Choroid plexus epithelial cell (primary cell): ENCODE measurements at places on chromosomes 16 and 17.

GRCh38 chr17:75637551-75637950, 4.3 kb downstream of the SMIM5 start:
- DNase-seq: no peak

DNA sequence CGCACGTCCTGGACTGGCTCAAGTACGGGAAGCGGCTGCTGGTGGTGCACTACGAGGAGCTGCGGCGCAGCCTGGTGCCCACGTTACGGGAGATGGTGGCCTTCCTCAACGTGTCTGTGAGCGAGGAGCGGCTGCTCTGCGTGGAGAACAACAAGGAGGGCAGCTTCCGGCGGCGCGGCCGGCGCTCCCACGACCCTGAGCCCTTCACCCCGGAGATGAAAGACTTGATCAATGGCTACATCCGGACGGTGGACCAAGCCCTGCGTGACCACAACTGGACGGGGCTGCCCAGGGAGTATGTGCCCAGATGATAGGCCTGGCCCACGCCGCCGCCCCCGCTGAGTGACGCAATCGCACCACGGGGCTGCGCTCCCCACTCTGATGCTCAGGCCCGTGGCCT, 50.2 kb downstream of the WSCD1 start:
- no peak for DNase-seq

DNA sequence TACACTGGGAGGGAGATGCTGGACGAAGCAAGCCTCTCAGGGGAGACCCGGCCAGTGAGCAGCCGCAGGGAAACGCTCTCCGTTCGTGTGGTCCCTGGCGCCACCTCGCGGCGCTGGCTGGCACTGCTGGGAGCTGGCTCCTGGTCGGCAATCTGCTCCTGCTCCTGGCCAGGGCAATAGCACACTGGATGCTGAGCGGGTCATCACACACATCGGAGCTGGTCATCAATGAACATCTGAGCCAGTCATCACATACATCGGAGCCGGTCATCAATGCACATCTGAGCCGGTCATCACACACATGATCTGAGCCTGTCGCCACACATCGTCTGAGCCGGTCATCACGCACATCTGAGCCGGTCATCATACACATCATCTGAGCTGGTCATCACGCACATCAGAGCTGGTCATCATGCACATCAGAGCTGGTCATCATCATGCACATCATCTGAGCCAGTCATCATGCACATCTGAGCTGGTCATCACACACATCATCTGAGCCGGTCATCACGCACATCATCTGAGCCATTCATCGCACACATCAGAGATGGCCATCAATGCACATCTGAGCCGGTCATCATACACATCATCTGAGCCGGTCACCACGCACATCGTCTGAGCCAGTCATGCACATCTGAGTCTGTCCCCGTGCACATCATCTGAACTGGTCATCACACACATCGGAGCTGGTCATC, 217.3 kb downstream of the RBFOX3 start:
- DNase-seq: peak; percentile 76

DNA sequence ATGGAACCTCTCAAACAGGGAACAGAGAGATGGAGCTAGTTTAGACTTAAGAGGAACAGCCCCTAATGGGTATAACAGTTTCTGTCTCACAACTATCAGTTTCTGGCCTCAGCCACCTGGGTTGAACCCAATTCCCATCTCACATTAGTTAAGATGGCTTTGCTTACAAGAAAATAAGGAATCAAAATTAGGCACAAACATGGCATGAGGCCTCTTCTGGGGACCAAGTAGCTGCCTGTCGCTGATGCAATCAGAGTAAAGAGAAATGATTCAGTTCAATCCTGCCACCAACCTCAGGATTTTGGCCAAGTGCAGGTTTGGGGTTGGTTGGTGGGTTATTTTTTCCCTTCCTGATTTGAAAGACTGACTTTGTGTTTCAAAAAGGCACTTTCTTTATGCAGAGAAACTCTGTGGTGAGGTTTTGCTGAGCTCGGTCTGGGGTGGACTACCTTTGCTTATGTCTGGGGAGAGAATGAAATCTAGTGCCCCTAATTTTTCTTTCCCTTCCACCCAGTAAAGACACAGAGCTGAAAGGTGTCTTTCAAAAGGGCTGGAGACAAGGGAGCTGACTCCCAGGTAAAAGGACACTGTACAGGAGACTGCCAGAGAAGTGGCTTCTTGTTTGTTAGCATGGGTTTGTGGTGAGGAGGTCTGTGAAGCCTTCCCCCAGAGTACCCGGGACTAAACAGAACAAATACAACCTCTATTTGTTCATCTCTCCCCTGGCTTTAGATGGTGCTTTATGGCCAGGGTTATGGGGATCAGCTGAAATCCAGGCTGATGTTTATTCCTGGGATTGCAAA, 44.8 kb upstream of the NFAT5 start:
- no peak for DNase-seq

GRCh38 chr17:64282753-64283080, 19.7 kb upstream of the TEX2 start:
- no peak for DNase-seq

DNA sequence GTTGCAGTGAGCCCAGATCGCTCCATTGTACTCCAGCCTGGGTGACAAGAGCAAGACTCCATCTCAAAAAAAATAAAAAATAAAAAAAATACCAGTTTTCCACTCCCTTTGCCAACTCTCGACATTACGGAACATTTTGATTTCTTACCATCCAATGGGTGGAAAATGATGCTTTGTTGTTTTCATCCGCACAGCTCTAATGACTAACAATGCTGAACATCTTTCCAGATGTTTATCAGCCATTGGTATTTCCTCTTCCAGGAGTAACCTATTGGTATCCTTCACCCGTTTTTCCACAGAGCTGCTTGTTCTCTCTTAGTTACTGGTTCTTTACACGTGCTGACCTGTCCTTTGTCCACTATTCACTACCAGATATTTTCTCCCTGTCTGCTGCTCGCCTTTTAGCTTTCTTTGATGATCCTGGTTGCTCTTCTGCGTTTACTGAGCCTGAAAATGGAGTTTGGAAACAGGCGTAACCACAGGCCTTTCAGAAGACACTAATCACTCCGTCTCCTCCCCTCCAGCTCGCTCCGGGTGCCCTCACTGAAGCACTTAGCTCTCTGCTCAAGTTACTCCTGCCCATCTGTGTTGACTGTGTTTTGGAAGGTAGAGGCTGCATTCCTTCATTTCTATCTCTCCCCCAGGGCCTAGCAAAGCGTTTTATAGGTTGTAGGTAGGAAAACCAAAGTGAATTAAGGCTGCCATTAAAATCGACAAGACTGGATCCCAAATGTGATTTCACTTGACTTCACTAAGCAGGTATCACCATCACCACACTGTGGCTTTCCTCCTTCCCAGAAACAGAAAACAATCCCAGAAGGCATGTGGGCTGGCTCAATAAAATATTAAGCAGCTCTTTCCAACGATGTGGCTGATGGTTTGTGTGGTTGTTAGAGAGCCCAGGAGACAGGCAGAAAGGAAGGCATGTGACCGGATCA, 8.9 kb downstream of the SHPK start:
- no peak for DNase-seq

GRCh38 chr17:44113868-44114840, 9.3 kb downstream of the HDAC5 start:
- DNase-seq: no peak

GRCh38 chr17:35934760-35935159, 4.2 kb upstream of the RDM1 start:
- no peak for DNase-seq

- no peak for DNase-seq
These were observed 25.0 kb downstream of the WNT9B start for GRCh38 chr17:46876353-46876887.

DNA sequence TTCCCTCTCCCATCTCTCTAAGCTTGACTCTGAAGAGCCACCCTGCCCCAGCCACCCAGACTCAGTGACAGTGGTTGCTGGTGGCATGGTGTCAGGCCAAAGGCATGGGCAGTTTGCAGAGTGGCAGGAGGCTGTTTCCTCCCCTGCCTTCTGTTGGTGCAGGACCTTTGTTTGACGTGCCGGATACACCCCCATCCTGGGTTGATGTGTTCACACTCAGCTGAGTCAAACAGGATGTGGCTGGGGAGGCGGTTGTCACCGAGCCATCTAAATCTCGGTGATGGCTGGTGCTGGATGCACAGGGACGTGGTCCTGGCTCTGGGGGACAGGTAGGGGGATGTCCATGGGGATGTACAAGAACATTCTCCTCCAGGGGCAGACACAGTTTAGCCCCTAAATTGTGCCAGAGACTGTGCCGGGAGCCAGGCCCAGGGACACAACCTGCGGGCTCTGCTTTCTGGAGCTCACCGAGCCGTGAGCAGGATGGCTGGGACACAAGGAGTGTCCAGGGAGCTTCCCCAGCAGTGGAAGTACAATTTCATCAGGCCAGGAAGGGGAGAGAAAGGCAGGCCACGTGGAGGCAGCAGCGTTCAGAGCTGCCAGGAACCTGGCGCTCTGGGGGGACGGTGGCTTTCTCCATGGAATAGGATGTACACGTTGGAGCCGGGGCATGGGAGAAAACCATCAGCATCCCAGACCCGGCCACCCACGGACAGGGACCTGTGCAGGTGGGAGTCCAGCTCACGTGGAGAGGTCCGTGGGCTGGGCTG, 264.2 kb downstream of the SEC14L1 start:
- DNase-seq: peak; percentile 56

- no peak for DNase-seq
These were observed 2.3 kb upstream of the IL4R start for GRCh38 chr16:27311448-27311830.

- no peak for DNase-seq
These were observed 29.7 kb downstream of the MRC2 start for GRCh38 chr17:62657145-62657665.

GRCh38 chr17:53176629-53177028, 646.1 kb upstream of the KIF2B start:
- no peak for DNase-seq

- DNase-seq: peak; percentile 16
These were observed 32.7 kb downstream of the CDK5R1 start for GRCh38 chr17:32519228-32520103.

DNA sequence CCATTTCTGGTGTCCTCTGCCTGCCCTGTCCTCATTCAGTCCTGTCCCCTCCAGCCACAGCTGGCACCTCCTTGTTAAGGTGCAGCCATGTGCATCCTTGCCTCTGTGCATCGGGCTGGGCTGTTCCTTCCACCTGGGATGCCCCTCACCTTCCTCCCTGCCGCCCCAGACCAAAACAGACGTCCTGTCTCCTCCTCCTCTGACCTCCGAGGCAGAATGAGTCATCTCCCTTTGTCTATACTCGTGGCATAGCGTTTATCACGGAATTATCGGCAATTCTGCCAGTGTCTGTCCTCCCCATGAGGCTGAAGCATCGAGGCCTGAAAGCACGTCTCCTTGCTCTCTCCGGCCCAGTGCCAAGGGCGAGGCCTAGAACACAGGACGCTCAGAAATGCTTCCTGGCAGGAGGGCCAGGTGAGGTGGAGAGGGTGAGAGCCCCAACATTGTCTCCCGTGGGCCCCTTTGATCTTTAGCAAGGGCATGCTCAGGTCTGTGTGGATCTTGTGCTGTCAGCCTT, 4.6 kb downstream of the RAI1 start:
- DNase-seq: peak; percentile 73

DNA sequence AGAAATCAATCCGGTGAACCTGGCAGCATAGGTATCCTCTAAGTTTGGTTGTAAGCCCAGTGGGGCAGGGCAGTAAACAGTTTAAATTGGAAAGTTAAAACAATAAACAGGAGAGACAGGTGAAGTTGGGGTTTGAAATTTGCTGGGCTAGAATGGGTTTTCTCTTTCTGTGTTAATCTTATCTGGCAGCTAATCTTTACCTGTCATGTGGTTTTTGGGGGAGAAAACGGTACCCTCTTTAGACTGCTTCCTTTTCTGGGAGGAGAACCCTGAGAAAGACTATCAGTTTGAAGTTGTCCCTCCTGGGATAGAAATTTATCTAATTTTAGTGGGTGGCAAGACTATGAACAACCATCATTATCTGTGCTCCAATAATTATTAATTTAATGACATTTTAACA, 24.0 kb downstream of the CDH13 start:
- DNase-seq: no peak

DNA sequence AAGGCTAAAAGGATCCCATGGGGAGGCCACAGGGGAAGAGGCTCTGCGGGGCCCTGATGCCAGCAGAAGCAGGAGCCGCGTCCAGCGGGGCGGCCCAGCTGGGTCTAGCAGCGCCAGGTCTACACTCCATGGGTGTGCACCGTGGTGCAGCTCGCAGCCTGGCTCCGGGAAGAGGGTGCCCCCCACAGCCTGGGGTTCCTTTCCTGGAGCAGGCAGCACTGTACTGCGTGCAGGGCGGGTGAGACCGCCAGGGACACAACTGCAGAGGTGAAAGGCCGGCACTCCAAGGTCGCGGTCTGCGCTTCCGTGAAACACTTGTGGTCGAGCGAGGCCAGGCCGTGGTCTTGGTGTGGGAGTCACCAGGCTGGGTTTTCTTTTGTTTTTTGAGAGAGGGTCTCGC, 6.5 kb upstream of the CCDC154 start:
- DNase-seq: no peak

GRCh38 chr16:67441907-67442306, 11.0 kb downstream of the HSD11B2 start:
- peak; percentile 40 for DNase-seq

- no peak for DNase-seq
These were observed 45.8 kb downstream of the RTN4RL1 start for GRCh38 chr17:1979182-1979985.

GRCh38 chr17:49557312-49558024, 18.2 kb upstream of the NXPH3 start:
- peak; percentile 79 for DNase-seq

GRCh38 chr16:57704011-57704904, 9.7 kb downstream of the DRC7 start:
- no peak for DNase-seq

DNA sequence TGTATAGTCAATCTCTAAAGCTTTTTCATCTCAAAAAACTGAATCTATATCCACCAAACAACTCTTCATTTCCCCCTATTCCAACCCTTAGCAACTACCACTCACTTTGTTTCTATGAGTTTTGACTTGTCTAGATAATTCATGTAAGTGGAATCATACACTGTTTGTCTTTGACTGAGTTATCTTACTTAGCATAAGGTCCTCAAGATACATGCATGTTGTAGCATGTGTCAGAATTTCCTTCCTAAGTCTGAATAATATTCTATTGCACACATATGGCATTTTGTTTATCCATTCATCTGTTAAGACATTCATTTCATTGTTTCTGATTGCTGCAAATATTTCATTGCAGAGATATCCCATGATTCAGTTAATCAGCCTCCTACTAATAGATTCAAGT, 72.2 kb downstream of the SSH2 start:
- no peak for DNase-seq
